ENCODE measurements at places on chromosomes 4 and X.

- no peak for DNase-seq
These were observed 240.0 kb upstream of the RPS6KA3 start for GRCh38 chrX:20506739-20507138.

DNA sequence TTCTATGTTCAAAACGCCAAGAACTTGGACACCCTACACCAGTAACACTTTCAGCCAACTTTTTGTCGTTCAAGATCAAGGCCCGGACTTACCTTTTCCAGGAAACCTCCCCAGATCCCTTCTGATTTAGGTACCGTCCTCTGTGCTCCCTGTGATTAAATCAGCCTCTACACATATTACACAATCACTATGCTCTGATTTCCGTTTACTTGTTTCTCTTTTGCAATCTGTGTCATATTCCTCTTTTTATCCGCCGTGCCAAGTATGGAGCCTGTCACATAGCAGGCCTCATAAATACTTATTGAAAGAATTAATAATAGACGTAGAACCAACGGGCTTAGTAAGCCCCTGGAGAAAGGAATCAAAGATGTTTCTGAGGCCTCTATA, 722 bp upstream of the TMEM33 start:
- DNase-seq: no peak

GRCh38 chr4:58254291-58254690, 1144.1 kb upstream of the IGFBP7 start:
- DNase-seq: no peak

DNA sequence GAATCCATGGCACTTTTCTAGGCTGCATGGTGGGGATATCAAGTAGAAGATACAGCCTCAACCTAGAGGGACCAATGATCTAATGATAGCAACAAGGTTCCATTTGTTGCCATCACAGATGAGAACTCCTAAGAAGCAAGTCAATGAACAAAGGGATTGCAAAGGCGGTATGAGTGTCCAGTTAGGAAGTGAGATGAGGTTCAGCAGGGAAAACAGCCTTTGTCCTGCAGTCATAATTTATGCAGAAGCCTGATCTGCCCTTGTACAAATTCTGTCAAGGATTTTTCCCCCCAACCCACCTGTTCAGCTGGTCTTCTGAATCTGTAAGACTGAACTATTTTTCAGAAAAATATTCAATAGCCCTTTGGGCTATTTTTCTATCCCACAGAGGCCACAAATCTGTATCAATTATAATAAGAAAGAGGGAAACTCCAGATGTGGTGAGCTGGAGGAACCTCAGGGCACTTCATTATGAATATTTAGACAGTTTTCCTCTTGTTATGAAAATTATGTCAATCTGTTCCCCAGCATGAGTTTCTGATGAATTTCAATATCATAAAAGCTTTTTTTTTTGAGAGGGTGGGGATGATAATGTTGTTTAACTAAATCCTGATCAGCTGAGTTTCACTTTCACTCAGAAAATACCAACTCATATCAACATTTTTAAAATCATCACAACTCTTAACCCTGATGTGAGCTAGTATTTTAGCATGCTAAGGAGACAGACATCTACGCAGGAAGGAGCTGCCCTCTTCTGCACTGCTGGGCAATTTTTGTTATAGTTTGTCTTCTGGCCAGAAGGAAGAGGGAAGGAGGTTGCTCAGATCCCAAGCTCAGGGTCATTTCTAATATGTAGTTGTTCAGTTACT, 127.2 kb upstream of the MAP3K15 start:
- DNase-seq: no peak

DNA sequence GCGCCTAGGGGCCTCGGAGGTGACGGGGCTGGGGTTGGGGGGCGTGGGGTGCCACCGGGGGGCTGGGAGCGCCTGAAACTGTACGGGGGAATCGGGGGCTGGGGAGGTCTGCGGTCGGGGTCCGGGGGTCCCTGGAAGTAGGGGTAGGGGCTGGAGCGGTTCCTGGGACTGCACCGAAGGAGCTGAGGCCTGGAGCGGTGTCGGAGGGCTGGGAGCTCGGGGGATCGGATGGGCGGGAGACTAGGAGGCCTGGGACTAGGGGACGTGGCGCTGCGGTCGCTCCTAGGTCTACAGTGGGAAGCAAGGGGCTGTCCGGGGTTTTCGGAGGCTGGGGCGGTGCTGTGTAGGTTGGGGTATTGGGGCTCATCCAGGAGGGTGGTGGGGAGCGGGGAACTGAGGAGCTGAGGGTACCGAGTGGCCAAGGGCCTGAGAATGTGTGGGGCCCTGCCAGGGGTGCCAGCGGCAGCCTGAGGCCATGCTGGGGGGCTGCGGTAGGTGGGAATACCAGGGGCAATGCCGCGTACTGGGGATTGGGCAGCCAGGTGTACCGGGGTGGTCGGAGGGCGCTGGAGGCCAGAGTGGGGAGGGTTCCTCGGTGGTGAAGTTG, 562 bp downstream of the AKAP17A start:
- no peak for DNase-seq

GRCh38 chr4:68865760-68866159, 50.0 kb downstream of the UGT2B10 start:
- no peak for DNase-seq

DNA sequence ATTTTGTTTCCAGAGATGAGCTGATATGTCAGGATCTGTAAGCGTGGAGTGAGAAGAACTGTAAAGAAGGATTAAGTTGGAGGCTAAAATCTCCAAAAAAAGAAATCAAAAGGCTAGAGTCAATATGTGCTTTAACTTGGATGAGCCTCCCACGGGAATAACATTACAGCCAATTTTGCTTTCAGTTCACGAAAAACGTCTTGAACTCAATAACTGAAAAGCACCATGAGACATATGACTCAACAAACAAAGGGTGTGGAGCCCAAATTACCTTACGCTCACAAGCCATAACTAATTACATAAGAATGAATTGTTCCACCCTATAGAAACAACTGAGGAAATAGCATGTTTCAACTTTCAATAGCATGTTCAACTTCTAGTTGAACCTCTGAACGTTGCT, 22.3 kb downstream of the TMPRSS11D start:
- DNase-seq: no peak

DNA sequence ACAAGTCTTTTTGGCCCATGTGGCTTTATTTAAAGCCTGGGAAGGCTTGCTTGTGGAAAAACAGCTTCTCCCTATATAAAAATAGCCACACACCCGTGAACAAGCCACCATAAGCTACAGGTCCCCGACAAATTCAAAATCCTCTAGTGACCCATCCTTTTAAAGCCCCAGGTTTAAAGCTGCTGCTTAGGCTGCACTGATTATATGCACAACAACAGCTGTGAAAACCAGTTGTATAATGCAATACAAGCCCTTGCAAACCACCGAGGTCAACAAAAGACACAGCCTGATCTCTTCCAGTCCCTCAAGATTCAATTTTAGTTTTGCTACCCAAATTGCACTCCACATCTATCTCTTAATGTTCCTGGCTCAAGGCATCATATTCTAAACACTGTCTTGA, 186.0 kb upstream of the WDFY3 start:
- DNase-seq: no peak

DNA sequence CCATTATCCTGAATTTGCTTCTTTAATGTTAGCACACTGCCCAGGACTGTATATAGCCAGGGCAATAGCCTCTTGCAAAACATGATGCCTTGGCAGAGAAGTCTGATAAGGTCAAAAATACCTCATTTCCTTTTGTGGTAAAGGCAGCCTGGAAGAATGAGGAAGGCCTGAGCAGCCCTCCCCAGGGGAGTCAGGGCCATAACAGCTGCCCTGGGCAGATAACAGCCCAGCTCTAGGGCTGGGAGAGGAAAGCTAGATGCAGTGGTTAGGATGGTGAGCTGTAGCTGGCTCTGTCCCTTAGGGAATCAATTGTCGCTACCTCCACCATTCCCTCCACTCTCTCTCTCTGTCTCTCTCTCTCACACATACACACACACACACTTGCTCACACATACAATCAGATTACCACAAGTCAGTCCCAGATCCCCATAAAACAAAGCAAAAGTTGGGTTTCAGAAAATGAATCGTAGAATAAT, 29.2 kb downstream of the EFHC2 start:
- DNase-seq: no peak

- DNase-seq: no peak
These were observed 232.5 kb downstream of the ARHGAP10 start for GRCh38 chr4:147964266-147964880.

DNA sequence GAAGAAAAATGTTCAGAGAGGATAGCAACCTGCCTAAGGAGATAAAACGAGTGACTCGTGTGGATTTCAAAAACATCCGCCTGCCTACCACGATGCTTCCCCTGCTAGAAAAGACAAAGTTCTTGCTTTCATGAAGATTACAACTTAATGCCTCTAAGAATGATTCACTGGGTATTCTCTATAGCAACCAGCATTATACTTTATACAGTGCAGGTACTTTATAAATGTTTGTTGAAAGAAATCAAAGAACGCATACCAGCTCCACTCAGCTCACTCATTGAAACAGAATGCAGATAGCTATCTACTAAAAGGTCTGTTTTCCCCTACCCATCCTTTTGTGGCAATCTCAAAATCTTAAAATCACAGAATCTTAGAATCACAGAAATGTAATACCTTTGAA, 33.7 kb downstream of the GASK1B start:
- DNase-seq: no peak

- no peak for DNase-seq
These were observed 42.3 kb downstream of the RFC1 start for GRCh38 chr4:39323821-39324220.

DNA sequence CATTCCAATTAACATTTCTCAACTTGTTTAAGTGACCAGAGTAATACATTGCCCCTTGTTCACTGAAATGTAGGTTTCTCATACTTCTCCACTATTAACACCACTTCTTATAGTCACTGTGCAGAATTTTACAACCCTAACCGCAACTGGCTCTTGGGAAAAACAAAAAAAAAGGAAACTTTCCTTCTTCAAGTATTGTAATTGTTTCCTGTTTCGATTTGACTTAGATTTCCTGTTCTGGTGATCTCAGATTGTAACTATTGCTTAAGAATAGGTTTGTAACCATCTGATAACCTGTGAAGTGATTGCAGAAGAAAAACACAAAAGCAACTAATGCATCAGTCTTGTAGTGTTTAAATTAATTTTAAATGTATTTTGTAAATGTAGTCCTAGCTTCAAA, 594.7 kb upstream of the GALNT7 start:
- no peak for DNase-seq

GRCh38 chr4:184648054-184648312, 1.3 kb downstream of the CASP3 start:
- no peak for DNase-seq

DNA sequence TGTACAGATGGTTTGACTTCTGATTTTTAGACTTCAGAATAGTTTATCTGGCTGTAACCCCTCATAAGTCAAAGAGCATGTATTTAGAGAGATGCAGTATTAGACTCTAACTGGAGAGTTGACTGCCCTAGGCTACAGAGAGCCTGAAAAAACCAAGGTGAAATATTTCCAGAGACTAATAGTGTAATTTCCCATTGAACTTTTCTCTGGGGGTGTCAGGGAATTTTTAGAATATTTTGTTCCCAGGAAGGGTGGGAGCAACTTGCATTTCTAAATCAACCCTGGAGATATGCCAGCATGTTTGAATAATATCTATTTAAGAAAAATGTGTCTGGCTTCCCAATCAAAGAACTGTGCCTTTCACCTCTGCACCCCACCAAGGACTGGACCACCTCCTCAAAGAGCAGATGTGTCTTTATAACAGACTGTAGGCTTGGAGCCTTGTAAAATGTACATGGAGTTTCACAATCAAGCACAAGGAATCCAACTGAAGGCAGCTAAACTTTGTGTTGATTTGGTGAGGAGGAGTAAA, 2.0 kb downstream of the ANXA3 start:
- no peak for DNase-seq

DNA sequence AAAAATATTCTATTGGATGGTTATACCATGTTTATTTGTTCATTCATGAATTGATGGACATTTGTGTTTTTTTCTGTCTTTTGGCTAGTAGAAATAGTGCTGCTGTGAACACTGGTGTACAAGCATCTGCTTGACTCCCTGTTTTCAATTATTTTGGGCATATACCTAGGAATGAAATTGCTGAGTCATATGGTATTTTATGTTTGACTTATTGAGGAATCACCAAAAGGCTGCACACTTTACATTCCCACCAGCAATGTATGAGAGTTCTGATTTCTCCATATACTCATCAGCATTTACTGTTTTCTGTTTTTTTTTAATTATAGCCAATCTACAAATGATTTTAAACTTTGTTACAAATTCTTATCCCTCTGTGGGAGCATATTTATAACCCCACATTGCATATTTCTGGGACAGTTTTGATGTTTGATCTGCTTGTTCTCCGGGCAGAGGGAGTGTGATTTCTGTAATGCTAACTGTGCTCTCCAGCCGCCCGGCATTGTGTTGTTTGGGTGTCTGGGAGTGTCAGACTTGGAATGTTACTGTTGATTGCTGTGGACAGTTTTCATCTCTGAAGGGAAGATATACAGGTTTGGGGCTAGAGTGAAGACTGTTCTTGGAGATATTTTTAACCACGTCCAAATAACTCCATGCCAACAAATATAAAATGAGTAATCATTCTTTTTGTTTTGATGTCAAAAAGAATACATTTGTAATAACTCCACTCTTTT, 60.5 kb upstream of the PGRMC2 start:
- DNase-seq: no peak

- DNase-seq: no peak
These were observed 114.3 kb upstream of the TEX13C start for GRCh38 chrX:125205133-125205917.

GRCh38 chr4:101279377-101279871, 67.9 kb downstream of the PPP3CA start:
- DNase-seq: no peak

All from stimulated activated CD4-positive, alpha-beta T cell treated with anti-CD3 and anti-CD28 coated beads, Interleukin-4, amount 100 ng/mL, for 4 hours (primary cell).